ENCODE measurements at places on chromosomes 6 and 20.

- no peak for DNase-seq
These were observed 212.3 kb downstream of the LMBRD1 start for GRCh38 chr6:69584536-69584912.

DNA sequence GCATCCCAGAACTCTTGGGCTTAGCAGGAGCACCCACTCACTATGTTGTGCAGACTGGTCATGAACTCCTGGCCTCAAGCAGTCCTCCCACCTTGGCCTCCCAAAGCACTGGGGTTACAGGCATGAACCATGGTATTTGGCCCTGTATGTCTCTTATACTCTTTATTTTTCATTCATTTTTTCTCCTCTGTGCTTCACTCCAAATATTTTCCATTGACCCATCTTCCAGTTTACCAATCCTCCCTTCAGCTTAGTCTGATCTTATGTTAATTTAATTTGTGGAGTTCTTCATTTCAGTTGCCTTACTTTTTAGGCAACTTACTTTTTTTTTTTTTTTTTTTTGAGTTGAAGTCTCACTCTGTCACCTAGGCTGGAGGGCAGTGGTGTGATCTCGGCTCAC is 79.5 kb downstream of the EZR start:
- no peak for DNase-seq

- DNase-seq = no peak
These were observed 191.7 kb downstream of the EDN1 start for GRCh38 chr6:12481850-12482249.

DNA sequence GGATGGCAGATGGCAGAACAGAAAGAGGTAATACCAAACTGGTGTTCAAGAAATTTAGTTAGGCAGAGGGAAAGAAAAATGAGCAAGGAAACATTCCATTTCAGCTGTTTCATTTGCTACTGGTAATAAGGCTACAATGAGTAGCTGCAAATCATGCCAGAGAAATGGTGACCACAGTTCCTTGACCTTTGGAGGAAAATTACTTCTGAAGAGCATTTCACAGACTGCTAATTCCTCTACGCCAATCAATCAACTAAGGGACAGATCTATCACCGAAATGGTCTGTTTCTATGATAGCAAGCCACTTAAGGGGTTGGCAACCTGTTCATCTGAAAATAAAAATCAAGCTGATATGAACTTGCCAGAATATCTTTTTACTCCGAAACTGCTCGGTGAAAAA is 119.5 kb downstream of the PTPRK start:
- DNase-seq = no peak

DNA sequence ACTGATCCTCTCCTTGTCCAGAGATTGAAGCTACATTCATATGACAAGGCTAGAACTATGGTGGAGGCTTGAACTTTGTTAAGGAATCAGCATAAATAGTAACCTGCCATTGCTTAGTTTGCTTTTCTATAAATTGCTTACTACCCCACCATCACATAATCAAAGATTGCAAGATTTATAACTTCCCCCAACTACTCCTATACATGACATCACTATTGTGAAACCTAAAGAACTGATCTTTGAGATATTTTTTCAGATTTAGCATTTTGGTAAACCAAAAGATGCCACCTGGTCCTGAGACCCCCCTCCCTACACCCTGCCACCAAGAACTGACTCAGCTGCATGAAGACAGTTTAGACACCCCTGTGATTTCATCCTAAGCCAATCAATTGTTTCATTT is 385.3 kb downstream of the CDC5L start:
- DNase-seq = no peak

- DNase-seq = no peak
These were observed 652.1 kb upstream of the CITED2 start for GRCh38 chr6:140026546-140026945.

- no peak for DNase-seq
These were observed 151.3 kb downstream of the LCA5 start for GRCh38 chr6:79385893-79386292.

- DNase-seq = no peak
These were observed 11.9 kb downstream of the PRRC2A start for GRCh38 chr6:31632279-31632946.

DNA sequence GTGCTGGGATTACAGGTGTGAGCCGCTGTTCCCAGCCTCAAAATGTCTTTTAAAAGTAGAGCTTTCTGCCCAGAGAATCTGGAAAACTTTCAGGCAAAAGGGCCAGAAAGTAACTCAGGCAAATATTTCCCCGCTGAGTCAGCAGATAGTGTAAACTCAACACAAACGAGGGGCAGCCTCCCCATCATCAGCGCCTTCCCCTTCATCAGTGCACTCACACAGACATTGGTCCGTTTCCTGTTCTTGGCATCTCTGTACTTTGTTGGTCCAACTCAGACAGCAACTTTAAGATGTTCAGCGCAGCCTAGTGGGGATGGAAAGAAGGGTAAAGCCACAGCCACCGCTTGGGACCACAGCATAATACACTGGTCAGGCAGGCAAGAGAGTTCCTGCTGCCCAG is 69.5 kb downstream of the CSE1L start:
- no peak for DNase-seq

- no peak for DNase-seq
These were observed 42.5 kb downstream of the CPXM1 start for GRCh38 chr20:2757969-2758368.

DNA sequence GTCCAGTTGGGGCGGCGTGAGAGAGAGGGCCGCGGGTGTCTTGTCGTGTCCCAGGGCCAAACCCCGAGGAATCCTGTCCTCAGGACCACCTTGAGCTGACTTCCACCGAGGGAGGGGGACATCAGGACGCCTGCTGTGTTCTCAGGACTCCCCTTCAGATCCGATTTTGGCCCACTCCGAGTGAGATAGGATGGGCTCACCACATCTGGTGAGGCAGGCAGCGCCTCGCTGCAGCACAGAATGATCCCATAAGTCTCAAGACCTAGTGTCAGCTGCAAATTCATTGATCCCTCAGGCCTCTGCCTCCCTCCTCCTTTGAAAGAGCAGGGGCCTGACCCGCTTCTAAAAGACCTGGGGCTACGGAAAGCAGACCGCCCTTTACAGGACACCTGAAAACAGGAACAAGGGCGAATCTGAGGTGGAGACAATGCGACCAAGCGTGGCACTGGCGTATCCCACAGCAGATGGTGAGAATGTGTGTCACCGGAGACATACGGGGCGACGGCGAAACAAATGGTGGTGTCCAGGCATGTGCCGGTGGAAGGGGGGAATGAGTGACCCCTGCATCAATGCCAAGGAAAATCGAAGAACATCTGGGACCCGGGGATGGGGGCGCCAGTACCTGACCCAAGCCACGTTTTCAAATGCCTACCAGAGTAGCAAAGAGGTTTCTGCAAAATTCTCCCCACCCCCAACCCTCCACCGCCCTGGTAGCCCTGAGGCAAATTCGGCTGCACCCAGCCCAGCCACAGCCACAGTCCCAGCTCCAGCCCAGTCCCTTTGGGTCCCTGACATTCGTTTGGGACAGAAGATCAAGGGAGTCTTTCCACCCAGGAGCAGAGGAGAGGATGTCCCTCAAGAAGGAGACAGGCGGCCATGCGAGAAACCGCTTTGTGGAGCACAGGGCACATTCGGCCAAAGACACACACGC is 162.1 kb upstream of the ZNF337 start:
- DNase-seq = no peak

DNA sequence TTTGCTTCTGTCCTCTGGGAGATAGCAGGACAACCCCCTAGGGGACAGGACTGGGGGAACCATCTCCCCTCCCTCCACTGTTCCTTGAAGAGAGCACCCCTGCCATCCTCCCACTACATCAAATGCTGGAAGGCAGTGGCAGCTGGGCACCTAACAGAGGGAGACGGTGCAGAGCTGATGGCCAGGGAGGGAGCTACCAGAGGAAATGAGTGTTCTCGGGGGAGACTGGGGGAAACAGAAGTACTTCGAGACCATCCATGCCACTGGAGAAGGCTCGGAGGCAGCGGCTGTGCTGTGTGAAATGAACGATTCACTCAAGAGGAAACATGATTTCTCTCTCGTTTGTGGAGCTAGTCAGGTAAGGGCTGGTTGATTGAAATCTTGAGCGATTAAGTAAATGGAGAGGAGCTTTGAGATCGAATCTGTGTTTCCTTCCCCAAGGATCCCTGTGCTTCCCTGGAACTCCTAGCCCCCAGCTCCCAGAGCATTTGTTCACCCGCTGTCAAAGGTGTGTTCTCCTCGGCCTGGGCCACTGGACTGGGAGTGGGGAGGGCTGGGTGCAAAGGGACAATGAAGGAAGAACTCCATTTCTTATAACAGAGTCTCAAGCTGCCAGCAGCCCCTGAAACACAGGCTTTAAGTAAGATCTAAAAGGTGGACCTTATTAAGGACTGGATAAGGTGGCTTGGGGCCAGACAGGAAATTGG is 261.3 kb upstream of the MOCS1 start:
- DNase-seq = no peak

GRCh38 chr6:104449918-104450317 is 409.8 kb downstream of the HACE1 start:
- no peak for DNase-seq

DNA sequence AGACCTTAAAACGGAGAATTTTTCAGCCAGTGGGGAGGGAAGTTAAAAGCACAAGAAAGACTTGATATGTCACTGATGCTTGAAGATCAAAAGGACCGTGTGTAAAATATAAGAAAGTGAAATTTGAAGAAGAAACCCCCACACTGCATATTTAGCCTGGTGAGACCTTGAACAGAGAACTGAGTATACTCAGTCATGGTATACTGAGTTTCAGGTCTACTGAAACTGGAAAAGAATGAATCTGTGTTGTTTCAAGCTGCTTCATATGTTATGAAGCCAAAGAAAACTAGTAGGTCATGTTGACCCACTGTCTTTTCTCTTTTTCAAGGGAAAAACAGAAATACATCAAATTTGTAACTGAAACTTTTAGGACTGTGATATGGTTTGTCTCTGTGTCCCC is 443.8 kb upstream of the GJE1 start:
- no peak for DNase-seq

DNA sequence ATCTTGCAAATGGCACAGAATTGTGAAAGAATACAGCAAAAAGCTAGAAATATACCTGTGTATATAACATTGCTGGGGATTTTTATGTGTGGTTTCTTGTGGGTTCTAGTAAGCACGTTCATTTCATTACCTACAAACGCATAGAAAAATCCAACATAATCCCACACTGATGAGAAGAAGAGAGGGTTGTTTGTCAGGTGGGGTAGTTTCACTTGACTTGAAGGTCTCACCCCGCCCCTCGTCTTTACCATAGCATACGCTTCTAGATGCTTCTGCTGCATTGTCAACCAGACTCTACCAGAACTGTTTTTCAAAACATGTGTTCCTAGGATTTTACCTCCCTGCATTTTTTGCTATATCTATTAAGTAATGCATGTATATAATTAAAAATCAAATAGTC is 284.1 kb upstream of the TAB2 start:
- DNase-seq = no peak

DNA sequence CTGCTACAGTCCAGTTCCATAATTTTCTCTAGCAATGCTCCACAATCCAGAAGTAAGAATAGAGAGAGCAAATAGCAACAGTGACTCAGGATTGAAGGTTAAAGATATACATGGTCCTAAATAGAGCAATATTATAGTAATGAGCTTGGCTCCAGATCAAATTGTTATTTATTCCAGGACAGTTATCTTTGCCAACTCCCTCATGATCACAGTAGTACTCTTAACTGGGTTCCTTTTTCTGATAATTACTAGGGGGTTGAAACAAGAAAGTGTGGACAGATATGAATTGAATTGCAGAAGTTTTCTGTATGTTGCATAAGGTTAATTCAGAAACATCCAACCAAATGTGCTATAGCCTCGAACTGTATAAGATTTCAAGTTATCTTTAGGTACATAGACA is 11.9 kb downstream of the FAM184A start:
- no peak for DNase-seq

DNA sequence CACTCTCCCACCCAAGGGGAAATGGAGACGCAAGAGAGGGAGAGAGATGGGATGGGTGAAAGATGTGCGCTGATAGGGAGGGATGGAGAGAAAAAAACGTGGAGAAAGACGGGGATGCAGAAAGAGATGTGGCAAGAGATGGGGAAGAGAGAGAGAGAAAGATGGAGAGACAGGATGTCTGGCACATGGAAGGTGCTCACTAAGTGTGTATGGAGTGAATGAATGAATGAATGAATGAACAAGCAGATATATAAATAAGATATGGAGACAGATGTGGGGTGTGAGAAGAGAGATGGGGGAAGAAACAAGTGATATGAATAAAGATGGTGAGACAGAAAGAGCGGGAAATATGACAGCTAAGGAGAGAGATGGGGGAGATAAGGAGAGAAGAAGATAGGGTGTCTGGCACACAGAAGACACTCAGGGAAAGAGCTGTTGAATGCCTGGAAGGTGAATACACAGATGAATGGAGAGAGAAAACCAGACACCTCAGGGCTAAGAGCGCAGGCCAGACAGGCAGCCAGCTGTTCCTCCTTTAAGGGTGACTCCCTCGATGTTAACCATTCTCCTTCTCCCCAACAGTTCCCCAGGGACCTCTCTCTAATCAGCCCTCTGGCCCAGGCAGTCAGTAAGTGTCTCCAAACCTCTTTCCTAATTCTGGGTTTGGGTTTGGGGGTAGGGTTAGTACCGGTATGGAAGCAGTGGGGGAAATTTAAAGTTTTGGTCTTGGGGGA is 754 bp downstream of the TNF start:
- DNase-seq = no peak

DNA sequence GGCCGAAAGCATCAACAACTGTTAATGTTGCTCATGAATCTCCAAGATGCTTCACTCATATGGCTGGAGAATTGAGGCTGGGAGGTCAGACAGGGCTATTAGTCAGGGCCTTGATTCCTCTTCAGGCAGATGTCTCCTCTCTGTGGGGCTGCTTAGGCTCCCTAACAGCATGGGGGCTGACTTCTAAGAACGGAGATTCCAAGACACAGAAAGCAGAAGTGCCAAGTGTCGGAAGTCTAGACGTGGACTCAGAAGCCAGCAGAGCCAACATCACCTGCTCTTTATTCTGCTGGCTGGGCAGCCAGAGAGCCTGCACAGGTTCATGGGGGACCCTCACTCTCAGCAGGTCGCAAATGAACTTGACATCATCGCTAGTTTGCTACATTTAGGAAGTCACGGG is 279.8 kb downstream of the CDH26 start:
- DNase-seq = no peak

- DNase-seq = no peak
These were observed 101.5 kb upstream of the SCP2D1 start for GRCh38 chr20:18712131-18712530.

DNA sequence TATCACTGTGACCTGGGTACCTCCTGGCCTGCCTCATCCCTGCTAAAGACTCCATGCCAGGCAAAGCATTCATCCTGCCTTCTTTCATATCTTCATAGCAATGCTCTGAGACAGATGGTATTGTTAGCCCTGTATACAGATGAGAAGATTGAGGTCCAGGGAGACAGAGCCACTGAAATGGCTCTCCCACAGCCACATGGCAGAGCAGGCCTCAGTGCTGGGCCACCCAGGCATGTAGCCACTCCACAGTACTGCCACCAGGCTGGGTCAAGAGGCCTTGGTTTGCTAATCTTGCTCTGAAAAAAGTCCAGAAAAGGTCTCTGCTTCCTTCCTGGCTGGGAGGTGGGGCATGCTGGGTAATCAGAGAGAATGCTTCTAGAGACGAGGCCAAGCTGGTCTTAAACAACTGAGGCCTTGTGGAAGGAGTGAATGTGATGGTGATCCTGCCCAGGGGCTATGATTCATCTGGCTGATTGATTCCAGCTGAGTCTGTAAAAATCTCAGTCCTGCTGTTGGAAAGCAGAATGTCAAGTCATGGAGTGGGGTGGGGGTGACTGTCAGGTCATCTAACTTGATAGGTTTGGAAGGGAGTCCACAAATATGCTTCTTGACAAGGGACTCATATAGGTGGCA is 29.8 kb downstream of the HM13 start:
- DNase-seq = no peak

- no peak for DNase-seq
These were observed 793 bp downstream of the GMPR start for GRCh38 chr6:16238963-16239797.

GRCh38 chr6:128167552-128167951 is 266.7 kb upstream of the THEMIS start:
- no peak for DNase-seq
